ENCODE measurements at places on chromosomes 6 and 20. TPM values are rescaled to one million over a fixed set of nuclear protein-coding genes. Genes with fewer than 3 reads are reported as not detected.

SS18L1 gene
- total RNA-seq, result 19.5 TPM

PAK5 gene
- total RNA-seq, result not detected

GRCh38 chr6:106882601-106883518, 91.7 kb downstream of the CD24 start:
- DNase-seq, result no peak

DNA sequence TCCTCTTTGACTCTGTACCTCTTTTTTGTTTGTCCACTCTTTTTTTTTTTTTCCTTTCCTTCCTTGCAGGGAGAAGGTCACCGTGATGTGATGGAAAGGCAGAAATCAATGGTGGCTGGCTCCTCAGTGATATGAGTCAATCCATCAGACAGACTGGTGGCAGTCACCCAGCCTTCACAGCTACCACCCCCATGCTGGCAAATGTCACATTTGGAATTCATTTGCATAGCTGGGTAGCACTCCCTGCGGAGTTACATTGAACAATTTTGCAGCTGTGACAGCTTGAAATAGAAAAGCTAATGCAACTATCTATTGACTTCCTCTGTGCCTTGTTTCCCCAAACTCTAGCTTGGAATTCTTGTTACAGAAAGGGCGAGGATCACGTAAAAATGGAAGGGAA, 668.4 kb downstream of the C6orf118 start:
- no peak for DNase-seq

DNA sequence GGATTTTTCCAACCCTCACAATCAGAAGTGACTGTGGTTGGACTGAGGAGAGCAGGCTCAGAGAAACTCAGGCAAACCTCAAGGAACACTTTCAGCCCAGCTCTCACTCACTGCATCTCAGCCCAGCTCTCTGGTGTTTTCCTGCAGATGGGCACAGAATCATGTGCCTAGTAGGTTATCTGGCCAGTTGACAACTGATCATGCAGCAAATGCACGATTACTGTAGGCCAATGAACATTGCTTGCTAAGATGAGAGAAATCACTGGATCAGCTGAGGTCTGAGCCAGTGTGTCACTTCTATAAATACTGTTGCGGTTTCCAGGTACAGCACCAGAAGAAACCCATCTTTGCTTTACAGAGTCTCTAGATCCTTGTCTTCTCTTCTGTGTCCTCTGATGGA, 540.5 kb downstream of the CD83 start:
- no peak for DNase-seq

DNA sequence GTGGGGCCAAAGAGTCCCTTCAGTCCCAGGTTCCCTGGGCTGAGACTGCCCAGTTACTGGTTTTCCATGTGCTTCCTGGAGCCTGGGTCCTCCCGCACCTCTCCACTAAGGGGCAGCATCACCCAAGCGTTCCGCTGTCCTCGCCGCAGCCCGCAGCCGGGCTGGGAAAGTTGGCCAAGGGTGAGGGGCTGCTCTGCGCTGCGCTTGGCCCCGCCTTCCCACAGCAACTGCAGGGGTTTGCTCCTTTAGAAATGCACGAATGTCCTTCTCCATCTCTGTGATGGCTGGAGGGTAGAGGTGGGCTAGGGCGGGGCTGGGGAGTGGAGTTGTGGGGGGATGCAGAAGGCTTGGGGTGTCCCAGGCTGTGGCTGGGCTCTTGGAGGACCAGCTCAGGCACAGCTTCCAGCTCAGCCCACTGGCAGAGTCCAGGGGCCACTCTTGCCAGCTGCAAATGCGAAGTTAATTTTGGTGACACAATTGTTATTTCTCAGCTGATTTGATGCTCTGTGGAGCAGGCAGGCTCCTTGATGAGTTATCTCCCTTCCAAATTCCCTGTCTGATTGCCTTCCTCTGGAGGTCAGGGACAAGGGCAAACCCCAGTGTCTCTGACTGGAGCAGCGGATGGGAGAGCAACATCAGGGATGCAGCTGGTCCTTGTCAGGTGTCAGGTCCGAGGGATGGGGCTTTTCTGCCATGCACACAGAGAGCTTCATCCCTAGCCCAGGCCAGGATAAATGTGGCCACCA, 63.2 kb downstream of the NOL4L start:
- peak; percentile 70 for DNase-seq

GRCh38 chr20:57500962-57501361, 24.0 kb downstream of the CTCFL start:
- no peak for DNase-seq

- no peak for DNase-seq
Observed at GRCh38 chr6:127884134-127884533, 16.7 kb downstream of the THEMIS start.

DNA sequence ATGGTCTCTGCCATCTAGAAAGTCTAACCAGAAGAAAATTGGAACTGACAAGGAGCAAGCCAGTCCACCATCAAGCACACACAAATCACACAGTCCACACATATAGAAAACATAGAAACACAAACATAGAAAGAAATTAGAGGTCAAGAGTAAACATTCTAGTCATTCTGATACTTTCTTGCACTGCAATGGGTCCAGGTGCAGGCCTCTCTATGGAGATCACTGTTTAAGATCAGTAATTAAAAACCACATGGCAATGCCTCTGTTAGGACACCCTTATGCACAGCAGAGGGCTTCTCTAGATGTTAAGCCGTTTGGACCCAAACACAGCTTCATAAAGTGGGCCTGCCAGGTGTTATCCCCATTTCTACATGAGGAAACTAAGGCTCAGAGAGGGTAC, 42.8 kb upstream of the SLC22A23 start:
- no peak for DNase-seq

GRCh38 chr6:135393289-135393688, 104.3 kb downstream of the AHI1 start:
- no peak for DNase-seq
